Left renal pelvis (tissue), 4 donors: ENCODE measurements at places on chromosomes 1 and 21.

- DNase-seq = no peak
Measured at GRCh38 chr1:21913258-21913657, 23.9 kb downstream of the HSPG2 start.

GRCh38 chr1:39643705-39644104 lies 4.3 kb upstream of the HEYL start:
- DNase-seq = no peak

DNA sequence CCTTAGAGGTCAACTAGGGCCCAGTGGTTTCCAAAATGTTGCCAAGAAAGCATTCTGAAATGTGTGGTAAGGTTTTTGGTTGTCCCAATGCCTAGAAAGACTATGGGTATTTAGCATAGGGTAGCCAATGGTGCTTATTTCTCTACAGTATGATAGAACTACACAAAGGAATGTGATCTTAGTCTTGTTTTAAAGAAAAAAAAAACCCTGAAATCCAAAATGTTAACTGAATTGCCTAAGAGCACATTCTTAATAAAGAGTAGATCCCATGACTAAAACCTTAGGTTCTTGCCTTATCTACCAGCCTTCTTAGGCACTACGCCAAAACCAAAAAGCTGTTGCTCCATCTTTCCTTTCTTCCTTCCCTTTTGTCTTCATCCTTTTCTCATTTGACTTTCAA lies 428.2 kb downstream of the MRPL39 start:
- DNase-seq = no peak

DNA sequence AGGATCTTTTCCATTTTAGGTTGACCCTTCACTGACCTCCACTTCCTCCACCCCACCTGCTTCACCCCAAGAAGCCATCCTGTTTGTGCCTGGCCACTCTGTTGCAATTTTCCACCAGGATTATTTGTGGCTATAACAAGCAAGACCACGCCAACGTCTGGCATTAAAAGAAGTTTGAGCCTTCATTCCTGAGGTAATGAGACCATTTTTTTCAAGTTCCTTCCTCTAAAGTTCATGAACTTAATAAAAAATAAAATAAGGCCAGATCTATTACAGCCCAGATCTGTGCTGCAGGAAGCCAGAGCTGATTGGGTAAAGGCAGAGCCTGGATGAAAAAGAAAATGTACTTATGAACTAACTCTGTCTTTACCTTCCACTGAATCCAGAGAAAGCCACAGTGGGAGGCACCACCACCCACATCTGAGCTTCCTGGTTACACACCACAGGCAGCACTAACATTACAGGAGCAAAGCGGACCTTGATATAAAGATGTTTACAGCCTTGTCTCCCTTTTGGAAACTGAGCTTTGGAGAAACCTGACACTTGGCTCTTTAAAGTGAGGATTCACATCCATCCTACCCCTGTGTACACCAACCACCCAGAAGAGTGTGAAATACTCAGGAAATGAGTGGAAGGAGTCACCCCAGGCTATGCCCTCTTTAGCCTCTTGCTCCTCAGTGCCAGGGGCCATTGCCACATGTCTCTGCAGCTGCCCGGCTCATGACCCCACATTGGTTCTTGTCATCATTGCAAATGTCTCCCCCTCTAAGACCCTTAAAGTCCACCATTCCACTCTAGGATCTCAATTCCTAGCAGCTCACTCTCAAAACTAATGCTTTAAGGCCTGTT lies 293.6 kb downstream of the PLPP3 start:
- DNase-seq = no peak

DNA sequence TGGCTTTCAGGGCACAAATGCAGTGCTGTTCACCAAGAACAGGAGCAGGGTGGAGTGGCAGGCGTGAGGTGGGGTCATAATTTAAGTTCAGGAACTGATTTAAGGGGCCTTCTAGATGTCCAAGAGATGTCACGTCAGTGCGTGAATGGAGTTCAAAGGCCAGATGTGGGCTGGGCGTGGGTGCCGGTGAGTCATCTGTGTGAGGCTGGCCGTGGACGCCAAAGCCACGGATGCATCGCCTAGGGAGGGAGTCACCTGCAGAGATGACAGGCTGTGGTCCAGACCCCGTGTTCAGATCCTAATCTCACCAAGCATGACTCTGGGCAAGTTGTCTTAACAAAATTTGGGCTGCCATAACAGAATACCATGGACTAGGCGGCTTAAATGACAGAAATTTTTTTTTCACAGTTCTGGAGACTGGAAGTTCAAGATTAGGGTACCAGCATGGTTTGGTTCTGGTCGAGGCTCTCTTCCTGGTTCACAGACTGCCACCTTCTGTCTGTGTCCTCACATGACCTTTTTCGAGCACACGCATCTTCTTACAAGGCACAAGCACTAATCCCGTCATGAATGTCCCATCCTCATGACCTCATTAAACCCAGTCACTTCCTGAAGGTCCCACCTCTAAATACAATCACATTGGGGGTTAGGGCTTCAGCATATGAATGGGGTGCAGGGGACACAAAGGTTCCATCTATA lies 109.6 kb downstream of the PRDM2 start:
- DNase-seq = no peak

DNA sequence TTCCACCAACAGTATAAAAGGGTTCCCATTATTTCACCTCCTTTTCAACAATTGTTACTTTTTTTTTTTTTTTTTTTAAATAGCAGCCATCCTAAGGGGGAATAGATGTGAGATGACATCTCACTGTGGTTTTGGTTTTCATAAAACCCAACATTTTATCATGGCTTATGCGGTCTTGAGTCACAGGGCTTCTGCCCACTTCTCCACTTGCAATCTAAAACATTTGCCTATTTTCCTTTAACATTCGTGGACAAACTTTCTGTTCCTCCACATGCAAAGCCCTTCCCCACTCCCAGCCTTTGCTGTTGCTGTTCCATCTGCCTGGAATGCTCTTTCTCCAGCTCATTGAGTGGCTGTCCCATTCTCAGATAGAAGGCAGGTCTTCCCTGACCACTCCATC lies 239.7 kb upstream of the KCNK2 start:
- DNase-seq = no peak

- no peak for DNase-seq
Measured at GRCh38 chr1:212173567-212173966, 111.6 kb upstream of the PPP2R5A start.

DNA sequence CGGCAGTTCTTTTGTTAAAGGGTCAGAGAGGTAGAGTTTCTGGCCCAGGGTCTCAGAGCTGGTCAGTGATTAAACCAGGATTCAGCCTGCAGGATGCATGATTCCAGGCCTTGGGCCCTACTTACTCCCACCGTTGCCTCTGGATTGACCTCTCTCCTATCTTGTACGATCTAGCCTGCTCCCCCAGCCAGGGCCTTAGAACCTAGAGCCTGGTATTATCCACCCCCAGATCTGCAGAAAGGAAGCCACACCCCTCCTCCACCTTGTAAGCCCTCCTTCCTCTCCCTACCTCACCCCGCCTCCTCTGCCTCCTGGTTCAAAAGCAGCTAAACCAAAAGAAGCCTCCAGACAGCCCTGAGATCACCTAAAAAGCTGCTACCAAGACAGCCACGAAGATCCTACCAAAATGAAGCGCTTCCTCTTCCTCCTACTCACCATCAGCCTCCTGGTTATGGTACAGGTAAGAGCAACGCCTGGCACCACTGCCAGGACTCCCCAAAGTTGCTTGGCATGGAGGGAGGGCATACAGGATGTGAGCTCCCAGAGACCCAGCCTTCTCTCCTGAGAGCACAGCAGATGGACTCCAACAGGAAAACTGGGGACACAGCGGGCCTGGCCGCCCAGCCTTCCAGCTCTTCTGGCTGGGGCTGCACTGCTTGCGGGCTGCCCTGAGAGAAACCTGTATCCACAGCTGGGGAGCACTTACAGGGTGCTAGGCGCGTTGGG lies at the start of gene CD52:
Gene CD52, plus strand, starts transcription at position 347 of the 726 bp plus-strand sequence. Its CDS starts 60 bp downstream, at position 407.
- no peak for DNase-seq

GRCh38 chr1:171868217-171868803 lies 27.0 kb downstream of the DNM3 start:
- DNase-seq = no peak

DNA sequence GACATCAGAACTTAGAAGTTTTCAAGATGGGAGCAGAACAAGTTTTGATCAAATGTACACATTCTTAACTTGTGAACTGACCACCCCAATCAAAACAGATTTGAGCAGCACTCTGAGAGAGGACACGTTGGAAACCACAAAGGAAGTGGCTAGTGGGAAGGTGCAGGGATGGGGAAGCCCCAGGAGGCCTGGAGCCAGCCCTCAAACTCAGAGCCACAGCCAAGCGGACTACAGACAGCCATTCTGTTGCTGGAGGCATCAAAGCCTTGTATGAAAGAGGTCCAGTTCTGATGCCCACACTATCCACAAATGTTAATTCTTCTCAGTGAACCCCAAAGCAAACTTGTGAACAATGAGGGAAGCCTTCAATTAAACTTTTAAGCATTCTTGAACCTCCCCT lies 143.6 kb upstream of the RAB4A start:
- DNase-seq = no peak

DNA sequence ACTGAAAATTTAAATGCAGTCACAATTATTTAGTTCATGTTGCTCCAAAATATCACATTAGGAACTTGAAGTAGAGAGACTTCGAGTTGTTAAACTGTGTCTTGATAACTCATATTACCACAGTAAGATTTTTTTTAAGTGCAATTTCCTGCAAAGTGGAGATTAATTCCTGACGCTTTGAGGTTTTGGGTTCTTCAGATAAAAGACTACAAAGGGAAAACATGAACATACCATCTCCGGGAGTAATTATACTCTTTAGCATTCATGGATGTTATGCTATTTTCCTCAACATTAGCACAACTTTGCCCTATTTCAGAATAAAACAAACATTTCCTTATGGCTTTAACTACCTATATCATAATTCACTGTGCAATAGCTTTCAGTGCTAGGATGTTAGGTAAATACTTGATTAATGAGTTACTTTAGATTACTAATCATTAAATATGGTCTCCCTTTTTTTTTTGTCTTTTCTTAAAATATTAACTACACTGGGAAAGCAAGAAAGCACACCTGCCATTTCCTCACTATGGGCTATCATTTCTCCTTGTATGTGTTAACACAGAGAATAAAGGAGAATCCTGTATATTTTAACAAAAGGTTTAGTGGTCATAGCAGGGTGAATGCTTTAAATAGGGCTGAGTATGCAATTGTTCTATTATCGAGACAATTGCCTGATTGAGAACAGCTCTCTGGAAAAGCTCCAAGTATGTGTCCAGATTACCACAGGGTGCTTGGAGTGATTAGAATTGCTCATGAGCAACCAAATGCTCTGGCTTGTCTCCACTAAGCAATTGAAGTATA lies 252.5 kb upstream of the C1orf105 start:
- DNase-seq = no peak

- DNase-seq = no peak
Measured at GRCh38 chr1:59007820-59008598, 224.2 kb upstream of the JUN start.

- no peak for DNase-seq
Measured at GRCh38 chr1:186473047-186473446, 12.1 kb upstream of the PDC start.

DNA sequence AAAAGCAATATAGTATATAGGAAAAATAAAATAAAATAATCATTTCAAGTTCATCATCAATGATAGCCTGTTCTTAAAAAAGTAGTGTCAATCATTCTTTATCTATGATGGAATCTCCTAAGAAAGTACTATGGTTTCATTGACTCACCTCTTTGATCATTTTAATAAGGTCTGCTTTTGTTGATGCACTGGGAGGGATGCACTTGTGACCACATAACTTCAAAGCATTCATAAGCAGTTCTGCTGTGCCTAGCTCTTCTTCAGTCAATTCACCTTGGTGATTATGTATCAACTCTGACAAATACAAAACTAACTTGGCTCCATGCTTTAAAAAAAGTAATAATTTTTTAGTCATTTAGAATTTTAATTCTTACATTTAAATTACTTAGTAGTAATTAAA lies 84.8 kb upstream of the GNG4 start:
- DNase-seq = no peak

DNA sequence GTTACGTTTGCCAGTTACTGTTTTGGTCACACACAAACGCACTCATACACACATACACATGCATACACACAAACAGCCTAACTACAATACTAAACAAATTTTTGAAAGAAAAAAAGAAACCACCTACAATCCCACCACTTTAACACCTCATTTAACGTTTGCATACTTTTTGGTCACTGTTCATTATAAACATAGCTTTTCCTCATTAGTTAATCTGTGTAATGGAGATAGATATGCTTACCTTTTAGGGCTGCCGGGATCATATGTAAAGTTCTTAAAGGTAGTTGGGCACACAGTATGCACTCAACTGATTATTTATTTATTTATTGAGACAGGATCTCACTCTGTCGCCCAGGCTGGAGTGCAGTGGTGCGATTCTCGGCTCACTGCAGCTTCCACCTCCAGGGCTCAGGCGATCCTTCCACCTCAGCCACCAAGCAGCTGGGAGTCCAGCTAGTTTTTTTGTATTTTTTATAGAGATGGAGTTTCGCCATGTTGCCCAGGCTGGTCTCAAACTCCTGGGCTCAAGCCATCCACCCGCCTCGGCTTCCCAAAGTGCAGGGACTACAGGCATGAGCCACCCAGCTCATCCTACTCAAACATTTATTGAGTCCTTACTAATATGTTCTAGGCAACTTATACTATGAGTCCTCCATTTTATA lies 677 bp upstream of the BCL10 start:
- no peak for DNase-seq
